Adipocyte (in vitro differentiated cells): ENCODE measurements at places on chromosomes 7 and 10.

DNA sequence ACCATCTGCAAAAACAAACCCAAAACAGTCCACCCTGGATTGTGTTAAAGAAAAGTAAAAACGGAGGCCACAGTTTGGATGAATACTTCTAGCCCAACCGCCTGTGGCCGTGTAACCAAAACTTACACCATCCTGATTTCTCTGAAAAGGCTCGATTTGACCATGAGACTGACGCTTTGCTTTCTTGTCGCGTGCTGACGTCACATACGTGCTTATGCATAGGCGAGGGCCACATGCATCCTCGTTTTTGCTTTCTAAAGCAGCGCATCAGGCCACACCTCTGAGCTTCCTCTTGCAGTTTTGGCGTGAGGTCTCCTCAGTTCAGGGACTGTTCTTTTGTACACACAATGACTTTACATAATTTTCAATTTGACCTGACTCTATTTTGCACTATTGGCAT lies 526.6 kb downstream of the GLRX3 start:
- no peak for DNase-seq

DNA sequence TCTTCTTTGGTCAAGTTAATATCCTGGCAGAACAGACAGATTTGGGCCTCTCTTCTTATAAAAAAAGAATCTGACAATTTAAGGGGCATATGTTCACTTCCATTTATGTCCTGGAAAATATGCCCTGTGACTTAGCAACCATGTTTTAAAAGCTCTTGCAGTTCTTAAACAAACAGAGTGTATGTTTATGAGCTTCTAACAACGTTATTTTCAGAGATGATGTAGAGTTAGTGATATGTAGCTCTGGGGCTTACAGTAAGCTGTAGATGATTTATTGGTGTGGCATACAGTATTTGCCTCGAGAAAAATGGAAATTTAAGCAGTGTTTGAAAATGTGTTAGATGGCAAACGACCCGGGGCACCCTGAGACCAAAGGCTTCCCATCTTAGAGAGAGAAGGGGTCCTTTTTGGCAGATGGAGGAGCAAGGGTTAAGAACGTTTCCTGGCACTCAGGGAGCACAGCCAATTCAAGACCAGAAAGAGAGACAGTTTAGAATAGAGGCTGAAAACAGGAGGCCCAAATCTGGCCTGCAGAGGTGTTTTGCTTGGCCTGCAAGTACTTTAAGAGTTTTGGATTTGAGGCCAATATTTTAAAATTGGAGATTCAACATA lies 397.5 kb downstream of the KCNMA1 start:
- peak; percentile 28 for DNase-seq

DNA sequence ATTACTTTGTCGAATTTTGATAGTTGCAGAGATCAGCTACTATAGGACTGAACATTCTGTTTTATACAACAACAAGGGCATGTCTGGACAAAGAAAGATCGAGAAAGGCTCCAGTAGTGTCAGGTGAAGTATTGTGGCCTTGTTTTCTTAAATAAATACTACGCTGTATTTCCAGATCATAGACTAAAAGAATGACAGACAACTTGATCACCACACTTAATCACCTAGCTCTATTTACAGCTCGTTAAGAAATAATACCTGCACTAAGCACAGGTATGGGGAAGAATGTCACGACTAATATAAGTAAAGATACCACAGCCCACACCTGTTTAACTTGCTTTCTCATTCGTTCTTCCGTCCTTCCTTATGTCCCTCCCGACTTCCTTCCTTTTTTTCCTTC lies 269.2 kb downstream of the HGF start:
- no peak for DNase-seq

DNA sequence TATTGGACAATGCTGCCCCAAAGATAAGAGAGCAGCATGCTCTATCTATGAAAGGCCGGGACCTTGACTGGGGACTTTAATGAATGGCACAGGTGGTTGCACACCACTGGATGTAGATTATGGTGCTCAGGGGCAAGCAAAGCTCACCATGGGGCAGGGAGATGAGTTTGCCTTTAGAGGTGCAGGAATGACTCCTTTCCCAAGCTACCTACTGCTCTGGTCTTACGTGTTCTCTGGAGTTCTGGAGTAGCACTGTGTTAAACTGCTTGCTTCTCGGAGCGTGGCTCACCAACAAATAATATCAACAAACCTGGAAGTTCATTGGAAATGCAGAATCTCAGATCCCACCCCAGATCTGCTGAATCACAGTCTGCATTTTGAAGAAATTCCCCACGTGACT lies 445.3 kb downstream of the RPS24 start:
- DNase-seq, result no peak

GRCh38 chr7:88431882-88432281 lies 125.2 kb upstream of the STEAP4 start:
- DNase-seq, result no peak

DNA sequence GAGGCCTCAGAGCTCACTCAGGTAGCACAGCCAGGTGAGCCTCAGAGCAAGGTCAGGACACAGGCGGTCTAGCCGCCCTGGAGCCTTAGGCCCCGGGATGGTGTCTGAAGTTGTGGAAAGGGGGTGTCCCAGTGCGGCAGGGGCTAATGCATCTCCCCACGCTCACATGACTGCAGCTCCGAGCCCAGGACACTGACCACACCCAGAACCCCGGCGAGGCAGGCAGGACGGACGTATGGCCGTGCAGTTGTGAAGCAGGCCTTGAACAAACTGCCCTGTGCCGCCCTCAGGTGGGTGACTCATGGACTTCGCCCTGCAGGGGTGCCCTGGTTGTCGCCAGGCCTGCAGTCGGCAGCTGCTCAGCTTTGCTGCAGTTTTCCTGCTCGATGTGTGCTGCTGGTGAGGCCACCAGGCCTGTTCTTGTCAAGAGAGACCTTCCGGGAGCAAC lies 5.0 kb upstream of the PRKAR1B start:
- DNase-seq, result peak; percentile 12

GRCh38 chr10:94639902-94640301 lies 43.6 kb upstream of the CYP2C18 start:
- DNase-seq, result no peak

DNA sequence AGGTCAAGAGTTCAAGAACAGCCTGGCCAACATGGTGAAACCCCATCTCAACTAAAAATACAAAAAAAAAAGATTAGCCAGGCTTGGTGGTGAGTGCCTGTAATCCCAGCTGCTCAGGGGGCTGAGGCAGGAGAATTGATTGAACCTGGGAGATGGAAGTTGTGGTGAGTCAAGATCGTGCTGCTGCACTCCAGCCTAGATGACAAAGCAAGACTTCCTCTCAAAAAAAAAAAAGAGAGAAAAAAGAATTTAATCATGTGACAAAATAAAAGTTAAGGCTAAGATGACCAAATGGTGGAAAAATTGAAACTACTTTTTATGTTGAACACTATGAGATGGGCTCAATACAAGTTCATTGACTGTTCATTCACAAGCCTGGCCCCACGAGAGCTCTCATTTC lies 141.1 kb upstream of the WDR11 start:
- DNase-seq, result no peak

- no peak for DNase-seq
Measured at GRCh38 chr10:130160775-130161174, 24.6 kb downstream of the GLRX3 start.

- no peak for DNase-seq
Measured at GRCh38 chr7:119105381-119105780, 880.9 kb downstream of the ANKRD7 start.

DNA sequence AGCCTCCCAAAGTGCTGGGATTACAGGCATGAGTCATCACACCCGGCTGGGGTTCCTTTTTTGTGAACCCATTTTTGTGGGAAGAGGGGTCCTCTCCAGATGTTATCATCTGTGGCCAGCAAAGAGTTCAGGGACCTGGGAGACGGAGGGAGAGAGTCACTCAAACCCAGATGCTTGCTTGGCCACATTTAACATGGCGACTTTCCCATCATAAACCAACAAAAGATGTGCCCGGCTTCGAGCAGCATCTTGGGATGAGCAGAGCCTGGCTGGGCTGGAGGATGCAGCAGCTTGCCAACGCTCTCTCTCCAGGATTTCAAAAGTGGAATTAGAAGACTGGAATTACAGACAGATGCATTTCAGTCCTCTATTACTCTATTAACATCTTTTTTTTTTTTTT lies 19.1 kb upstream of the HABP2 start:
- DNase-seq, result no peak

- DNase-seq, result no peak
Measured at GRCh38 chr7:57769958-57770357, 320.0 kb downstream of the ZNF716 start.

- no peak for DNase-seq
Measured at GRCh38 chr7:55077561-55078410, 59.0 kb downstream of the EGFR start.

DNA sequence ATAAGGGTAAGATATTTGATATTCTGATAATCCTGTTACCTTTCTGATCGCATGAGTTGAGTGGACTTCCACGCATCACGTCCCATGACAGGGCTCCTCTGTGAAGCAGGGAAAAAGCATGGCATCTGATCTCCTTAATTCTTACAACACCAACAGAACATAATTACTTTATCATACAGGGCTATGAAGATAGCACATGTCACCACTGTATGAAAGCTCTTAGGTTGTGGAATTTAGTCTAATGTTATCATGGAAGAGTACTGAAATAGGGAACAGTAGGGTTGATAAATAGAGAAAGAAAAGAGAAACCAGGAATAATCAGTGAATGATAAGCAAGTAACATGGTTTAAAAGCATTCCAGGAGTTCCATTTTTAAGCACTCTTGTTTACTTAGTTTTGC lies 212.0 kb downstream of the CACNB2 start:
- DNase-seq, result no peak

GRCh38 chr7:71787513-71787912 lies 624.6 kb downstream of the CALN1 start:
- DNase-seq, result no peak

DNA sequence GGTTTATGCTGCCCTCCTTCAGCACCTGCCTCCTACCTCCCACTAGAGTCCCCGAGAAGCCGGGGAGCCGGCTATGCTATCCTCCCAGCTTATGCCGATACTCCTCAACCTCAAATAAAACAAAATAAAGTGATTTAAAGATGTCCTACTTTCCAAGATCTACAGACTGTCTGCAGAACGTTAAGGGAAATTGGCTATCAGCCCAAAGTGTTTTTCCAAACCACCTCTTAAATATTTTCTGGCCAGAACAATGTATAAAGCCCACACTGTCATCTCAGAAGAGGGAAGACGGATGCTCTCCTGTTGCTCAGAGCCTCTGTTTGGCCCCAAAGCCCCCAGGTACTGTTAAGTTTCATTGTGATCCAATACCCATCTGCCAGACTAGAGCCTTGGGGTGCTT lies 54.0 kb upstream of the MGMT start:
- no peak for DNase-seq
